ENCODE measurements at places on chromosomes 6 and 20.

DNA sequence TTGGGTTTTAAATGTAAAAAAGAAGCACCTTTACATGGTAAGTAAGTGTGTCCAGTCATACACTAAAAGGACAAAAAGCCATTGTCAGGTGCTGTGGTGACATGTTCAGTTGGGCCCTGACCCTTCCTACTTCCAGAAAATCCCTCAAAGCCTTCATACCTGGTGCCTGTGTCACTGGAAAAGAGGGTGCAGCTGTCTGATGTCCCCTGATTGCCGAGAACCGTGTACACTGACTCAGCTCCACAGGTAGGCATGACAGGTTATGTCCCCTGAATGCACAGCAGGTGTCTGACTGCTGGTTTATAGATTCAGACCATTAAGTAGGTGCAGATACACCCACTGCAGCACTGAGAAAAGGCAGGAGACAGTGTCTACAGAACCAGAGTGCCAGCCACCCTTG lies 99.1 kb downstream of the FOXC1 start:
- DNase-seq = no peak

- peak; percentile 74 for DNase-seq
Measured at GRCh38 chr20:58597249-58597891, 53.7 kb upstream of the STX16 start.

DNA sequence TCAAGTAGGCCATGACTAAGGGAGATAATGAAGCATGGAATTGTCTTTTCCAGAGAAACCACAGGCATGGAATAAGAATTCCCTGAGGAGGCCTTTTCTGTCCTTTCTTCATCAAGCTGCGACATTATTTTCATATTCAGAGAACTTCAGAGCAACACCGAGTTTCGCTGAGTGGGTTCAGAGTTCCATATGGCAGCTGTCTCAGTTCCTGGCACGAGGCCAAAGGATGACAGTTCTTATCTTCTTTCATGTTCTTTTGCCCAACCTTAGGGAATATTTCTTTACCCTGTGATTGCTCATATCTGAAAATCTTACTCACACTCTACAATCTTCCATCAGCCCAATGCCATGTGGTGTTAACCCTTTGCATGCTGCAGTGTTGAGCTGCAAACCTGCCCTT lies 135.3 kb upstream of the BMP2 start:
- no peak for DNase-seq

DNA sequence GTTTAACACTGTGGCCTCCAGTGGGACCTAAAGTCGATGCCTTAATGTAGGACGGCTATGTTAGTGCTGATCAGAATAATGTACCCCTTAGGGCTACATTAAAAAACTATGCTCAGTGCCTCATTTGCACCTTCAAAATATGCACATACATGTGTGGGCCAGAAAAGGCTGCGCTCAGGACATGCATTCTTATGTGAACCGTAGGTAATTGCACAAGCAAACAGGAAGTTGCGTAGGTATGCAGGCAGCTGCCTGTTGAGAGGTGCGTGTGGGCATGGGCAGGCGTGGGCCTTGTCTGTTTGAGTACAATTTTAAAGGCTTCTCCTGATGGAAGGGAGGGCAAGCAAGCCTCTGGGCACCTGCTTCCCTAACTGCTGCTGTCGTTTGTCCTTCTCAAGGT lies 116.2 kb upstream of the JAG1 start:
- no peak for DNase-seq
